ENCODE measurements at places on chromosomes 16 and 17.

- DNase-seq: peak; percentile 17
- peaks cover 45% of the 10 kb centered on the region for H3K4me1 ChIP-seq
- H3K27me3 ChIP-seq: no peaks in the 10 kb centered on the region
Measured at GRCh38 chr17:75181608-75182318, 996 bp downstream of the SUMO2 start.

GRCh38 chr16:58422809-58423208, 30.5 kb downstream of the GINS3 start:
- peak overlapping the region; percentile 95 for H3K27ac ChIP-seq
- DNase-seq: peak; percentile 46
- H3K4me1 ChIP-seq: peaks cover 52% of the 10 kb centered on the region
- H3K27me3 ChIP-seq: no peaks in the 10 kb centered on the region

GRCh38 chr16:3075523-3075915, 10.1 kb downstream of the IL32 start:
- peak overlapping the region; percentile 33 for H3K27ac ChIP-seq
- peak; percentile 65 for DNase-seq
- peaks cover 11% of the 10 kb centered on the region for H3K4me1 ChIP-seq
- H3K36me3 ChIP-seq: peaks cover 3% of the 10 kb centered on the region
- H3K27me3 ChIP-seq: no peaks in the 10 kb centered on the region
- H3K4me3 ChIP-seq: no peak overlapping the region

GRCh38 chr17:41835800-41836549, at the start of gene NT5C3B:
Gene NT5C3B, minus strand, starts transcription at chr17:41836232. Its CDS starts 39 bp downstream, at chr17:41836193.
- peak within 1 kb of the TSS; percentile 98 for H3K4me3 ChIP-seq
- H3K27me3 ChIP-seq: no peaks in the 10 kb centered on the region
- peak within 1 kb of the TSS; percentile 71 for H3K27ac ChIP-seq
- peak; percentile 65 for DNase-seq
- H3K36me3 ChIP-seq: peaks cover 17% of the 10 kb centered on the region

- H3K36me3 ChIP-seq: peaks cover 19% of the 10 kb centered on the region
- H3K27me3 ChIP-seq: peaks cover 19% of the 10 kb centered on the region
- peak overlapping the region; percentile 88 for H3K27ac ChIP-seq
- H3K4me3 ChIP-seq: peak overlapping the region; percentile 96
- no peak for DNase-seq
Measured at GRCh38 chr17:36485805-36486203, 677 bp upstream of the ZNHIT3 start.

Data from left ventricle myocardium inferior (tissue), 1 donor.